ENCODE measurements at places on chromosomes 3 and 15.
A peak's percentile ranks its signal among the peaks of the same experiment; 100 is the strongest.

DNA sequence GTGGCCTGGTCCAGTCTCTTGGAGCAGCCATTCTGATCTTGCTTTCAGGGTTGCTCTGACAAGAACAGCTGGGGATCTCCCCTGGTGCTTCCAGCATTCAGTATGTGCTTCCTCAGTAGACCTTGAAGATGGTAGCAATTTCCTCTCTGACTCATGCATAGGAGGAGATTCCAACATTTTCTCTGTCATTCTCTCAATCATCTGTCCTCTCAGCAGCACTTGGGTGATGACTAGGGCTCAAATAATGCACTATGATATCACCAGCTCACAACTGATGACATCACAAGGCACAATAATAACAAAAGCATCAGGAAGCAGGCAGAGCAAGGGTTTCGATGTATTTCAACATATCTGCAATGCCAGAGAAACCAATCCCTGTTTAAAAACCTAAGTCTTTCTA is 52.7 kb downstream of the NFKBIZ start:
- DNase-seq, result no peak

- DNase-seq, result no peak
Measured at GRCh38 chr15:67720556-67721175, 104.6 kb upstream of the SKOR1 start.

DNA sequence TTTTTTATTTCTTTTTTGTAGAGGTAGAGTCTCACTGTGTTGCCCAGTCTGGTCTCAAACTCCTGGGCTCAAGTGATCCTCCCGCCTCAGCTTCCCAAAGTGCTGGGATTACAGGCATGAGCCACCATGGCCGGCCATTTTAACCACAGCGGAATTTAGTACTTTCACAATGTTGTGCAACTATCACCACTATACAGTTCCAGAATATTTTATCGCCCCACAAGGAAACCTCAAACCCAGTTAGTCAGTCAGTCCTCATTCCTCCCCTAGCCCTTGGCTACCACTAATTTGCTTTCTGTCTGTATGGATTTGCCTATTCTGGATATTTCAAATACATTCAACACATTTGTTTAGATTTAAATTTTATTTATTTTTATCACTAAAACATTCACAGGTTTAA is 15.5 kb upstream of the HOMER2 start:
- no peak for DNase-seq

GRCh38 chr3:183766745-183767606 is 58.4 kb downstream of the MAP6D1 start:
- DNase-seq, result peak; percentile 80

- DNase-seq, result no peak
Measured at GRCh38 chr3:23430781-23431398, 227.8 kb downstream of the UBE2E2 start.

- DNase-seq, result no peak
Measured at GRCh38 chr15:68275165-68275746, 2.3 kb upstream of the FEM1B start.

- DNase-seq, result no peak
Measured at GRCh38 chr3:112875561-112875960, 28.9 kb upstream of the CD200R1L start.

GRCh38 chr3:188060264-188060835 is 93.6 kb upstream of the LPP start:
- no peak for DNase-seq

- no peak for DNase-seq
Measured at GRCh38 chr15:78446551-78446950, 8.5 kb downstream of the IREB2 start.

GRCh38 chr3:158095111-158095813 is 11.0 kb downstream of the SHOX2 start:
- DNase-seq, result peak; percentile 40

GRCh38 chr15:70248116-70249025 is 150.7 kb upstream of the TLE3 start:
- peak; percentile 60 for DNase-seq

DNA sequence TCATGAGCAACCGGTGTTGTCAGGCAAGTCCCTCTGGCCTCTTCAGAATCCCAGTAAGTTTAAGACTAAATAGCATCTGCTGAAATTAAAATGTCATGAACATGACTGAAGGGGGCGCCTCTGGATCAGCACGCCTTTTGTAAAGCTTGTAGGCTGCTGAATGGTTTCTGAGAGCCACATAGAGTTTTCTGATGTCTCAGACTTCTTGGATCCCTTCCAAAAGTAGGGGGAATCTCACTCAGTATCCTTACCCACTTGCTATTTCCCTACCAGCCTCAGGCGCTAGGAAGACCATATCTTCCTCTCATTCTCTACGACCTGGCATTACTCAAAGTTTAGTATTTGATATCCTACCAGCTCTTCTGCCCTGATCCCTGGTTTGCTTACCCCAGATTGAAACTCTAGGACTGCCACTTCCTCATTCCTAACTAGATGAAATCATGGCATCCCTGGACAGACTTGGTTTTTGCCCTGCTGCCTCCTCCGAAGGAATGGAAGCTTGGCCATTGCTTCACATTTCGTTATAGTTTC is 62.7 kb upstream of the CD47 start:
- peak; percentile 61 for DNase-seq

- no peak for DNase-seq
Measured at GRCh38 chr3:107206141-107206540, 171.1 kb upstream of the CCDC54 start.

GRCh38 chr3:139572847-139573672 is 33.5 kb upstream of the RBP1 start:
- no peak for DNase-seq

GRCh38 chr3:130462089-130462488 is 54.9 kb upstream of the COL6A6 start:
- no peak for DNase-seq

GRCh38 chr15:66748708-66749035 is 46.6 kb downstream of the SMAD6 start:
- DNase-seq, result no peak

DNA sequence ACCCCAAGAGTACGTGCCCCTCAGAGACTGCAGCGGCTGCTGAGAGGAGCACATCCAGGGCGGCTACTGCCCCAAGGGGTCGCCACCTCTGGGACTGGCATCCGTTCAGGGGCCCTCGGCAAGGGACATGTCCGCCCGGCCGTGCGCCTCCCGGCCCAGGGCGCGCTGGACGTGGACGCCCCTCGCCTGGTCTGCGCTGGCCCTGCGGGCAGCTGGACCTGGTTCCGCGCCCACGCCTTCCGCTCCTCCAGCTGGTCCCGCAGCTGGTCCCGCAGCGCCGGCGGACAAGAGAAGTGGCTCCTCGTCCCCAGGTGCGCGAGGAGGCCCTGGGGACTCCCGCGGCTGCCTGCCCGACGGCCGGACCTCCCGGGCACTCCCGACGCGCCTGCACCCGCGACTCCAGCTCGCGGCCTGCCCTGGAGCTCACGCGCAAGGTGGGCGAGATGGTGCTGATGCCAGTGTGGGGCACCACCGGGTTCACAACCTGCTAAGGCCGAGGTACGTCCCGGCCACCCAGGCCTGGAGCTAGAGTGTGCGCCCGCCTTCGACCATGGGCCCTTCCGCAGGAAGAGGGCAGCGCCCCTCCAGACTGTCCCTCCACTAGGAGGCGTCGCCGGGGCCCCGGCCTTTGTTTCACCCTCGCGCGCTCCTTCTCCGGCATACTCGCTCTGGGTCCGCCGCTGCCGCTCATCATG is 14.4 kb upstream of the GP9 start:
- peak; percentile 78 for DNase-seq

GRCh38 chr3:45773072-45773471 is 23.3 kb downstream of the SLC6A20 start:
- DNase-seq, result no peak

- no peak for DNase-seq
Measured at GRCh38 chr15:92687746-92688145, 32.2 kb upstream of the FAM174B start.

- DNase-seq, result peak; percentile 54
Measured at GRCh38 chr15:41955807-41956525, 16.4 kb downstream of the EHD4 start.

GRCh38 chr3:161420746-161421145 is 49.4 kb upstream of the SPTSSB start:
- peak; percentile 30 for DNase-seq

- peak; percentile 70 for DNase-seq
Measured at GRCh38 chr3:184361532-184361931, at the start of the genes CLCN2 and POLR2H. CLCN2 (minus strand) TSS chr3:184361605; CDS start chr3:184361479, 126 bp downstream. POLR2H (plus strand) TSS chr3:184361710; CDS start chr3:184363493, 1,783 bp downstream.

GRCh38 chr15:89428246-89428645 is 68.1 kb downstream of the RHCG start:
- no peak for DNase-seq

DNA sequence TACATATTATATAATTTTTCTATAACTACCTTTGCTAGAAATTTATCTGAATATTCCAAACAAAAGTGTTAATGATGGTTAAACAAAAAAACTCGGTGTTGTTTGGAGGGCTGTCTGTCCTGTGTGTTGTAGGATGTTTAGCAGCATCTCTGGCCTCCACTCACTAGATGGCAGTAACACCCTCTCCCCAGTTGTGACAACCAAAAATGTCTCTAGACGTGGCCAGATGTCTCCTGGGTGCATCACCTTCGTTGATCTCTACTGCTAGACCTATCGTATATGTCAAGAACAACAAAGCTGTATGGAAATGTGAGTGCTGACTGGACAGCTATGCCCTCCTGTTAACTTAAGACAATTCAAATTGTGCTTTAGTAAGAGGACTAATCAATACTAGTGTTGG is 14.1 kb downstream of the ANKRD34C start:
- DNase-seq, result no peak

DNA sequence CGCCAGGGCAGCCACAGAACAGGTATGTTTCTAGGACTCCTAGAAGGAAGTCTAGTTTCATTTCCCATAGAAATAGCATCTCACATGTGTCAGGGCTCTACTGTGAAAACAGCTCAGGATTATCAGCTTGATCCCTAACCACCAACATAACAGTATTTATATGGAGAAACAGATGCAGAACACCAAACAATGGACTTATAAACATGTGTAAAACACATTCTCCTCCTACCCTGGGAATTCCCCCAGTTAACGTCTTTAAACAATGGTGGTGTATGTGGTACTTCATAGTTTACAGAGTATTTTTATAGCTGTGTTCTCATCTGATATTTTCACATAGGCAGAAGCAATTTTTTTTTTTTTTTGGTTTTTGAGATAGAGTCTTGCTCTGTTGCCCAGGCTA is 9.7 kb downstream of the TNFSF10 start:
- no peak for DNase-seq

- no peak for DNase-seq
Measured at GRCh38 chr15:62087671-62088352, 21.0 kb downstream of the C2CD4A start.

DNA sequence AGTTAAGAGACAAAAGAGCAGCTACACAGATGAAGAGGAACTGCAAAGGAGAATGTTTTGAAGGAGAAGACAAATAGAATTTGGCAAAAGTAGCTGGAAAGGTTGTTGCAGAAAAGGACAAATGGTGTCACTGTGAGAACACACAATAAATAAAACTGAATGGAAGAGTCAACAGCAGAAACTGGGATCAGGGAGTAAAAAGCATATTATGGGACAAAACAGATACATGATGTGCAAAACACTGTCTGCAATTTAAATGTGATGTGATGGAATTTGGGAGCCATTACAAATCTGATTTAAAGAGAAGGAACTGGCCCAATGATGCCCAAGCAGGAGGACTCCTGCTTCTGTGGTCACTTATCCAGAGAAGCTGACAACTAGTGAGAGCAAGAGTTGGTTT is 46.1 kb downstream of the CD47 start:
- no peak for DNase-seq

DNA sequence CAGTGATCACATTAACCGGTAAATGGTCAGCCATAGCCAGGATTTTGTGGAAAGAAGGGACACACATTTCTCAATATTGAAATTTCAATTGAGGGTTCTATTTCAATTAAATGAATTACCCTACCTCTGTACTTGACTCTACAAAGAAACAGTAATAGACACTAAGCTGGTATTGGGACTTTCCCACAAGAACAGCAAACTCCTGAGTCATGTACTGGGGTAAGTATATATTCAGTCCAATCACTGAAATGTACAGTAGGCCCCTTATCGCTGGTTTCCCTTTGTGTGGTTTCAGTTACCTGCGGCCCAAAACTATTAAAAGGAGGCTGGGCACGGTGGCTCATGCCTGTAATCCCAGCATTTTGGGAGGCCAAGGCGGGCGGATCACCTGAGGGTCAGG is 17.6 kb downstream of the ASB14 start:
- no peak for DNase-seq

- DNase-seq, result no peak
Measured at GRCh38 chr3:144556392-144556791, 584.8 kb downstream of the DIPK2A start.

DNA sequence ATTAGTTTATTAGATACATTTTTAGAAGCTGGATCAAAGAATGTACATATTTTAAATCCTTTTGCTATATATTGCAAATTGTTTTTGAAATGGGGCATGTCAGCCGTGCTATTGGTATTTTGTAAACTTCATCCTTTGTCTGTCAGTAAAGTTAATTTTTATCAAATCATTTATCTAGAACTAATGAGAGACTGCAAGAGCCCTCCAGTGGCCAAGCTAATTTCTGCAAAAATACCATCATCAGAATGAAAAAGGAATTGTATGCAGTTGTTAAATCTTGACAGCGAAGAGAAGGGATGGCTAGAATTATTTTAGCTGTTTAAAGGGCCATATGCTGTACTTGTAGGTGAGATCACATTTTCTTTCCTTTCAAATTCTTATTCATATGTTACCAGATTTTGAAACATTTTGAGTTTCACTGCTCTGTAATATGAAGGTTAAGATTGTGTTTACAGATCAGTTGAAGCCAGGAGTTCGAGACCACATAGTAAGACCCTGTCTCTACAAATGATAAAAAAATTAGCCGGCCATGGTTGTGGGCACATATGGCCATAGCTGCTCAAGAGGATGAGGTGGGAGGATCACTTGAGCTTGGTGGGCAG is 8.1 kb upstream of the CLDN11 start:
- DNase-seq, result no peak

DNA sequence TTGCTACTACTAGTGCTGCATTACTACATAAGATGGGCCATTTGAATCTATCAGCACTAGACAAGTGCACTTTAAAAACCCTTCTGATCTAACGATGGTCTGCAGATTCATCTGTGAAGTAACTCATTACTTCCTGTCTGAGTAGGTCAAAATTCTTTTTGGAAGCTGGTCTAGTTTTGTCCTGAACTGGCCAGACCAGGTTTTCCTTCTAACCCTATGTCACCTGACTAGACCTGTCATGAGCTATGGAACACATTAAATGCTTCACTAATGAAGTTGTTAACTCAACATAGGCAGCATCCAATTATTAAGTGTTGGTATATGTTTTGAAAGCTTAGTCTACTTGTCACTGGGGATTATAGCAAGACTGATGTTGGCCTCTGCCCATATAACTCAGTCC is 10.1 kb upstream of the RBM5 start:
- no peak for DNase-seq

DNA sequence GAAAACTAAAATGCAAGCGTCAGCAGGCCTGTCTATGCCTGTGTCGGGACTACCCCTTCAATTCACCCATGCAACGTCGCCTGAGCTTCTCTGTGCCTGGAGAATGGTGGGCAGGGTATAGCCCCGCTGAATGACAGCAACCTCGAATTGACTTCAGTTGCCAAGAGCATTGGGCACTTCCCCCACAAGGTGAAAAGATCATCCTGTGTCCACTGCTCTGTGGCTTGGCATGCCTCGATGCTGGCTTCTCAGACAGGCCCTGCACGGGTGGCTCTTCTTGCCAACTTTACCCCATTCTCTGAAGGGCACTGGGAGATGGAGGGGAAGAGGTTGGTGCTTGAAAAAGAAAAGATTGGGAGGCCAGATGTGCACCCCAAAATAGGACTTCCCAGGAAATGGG is 3.3 kb downstream of the SLC6A1 start:
- DNase-seq, result no peak

GRCh38 chr15:43763819-43764446 is 12.8 kb downstream of the ELL3 start:
- DNase-seq, result no peak

Data from WTC11 (cell line).